ENCODE measurements at places on chromosomes 6 and 20.

DNA sequence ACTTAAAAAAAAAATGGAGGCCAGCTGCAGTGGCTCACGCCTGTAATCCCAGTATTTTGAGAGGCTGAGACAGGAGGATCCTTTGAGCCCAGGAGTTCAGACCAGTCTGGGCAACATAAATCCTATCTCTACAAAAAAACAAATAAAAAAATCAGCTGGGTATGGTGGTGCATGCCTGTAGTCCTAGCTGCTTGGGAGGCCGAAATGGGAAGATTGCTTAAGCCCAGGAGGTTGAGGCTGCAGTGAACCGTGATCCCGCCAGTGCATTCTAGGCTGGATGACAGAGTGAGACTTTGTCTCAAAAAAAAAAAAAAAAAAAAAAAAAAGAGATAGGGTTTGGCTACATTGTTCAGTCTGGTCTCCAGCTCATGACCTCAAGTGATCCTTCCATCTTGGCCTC is 29.7 kb downstream of the MYO6 start:
- no peak for DNase-seq

GRCh38 chr6:1391800-1392309 is 2.5 kb downstream of the FOXF2 start:
- DNase-seq = no peak

DNA sequence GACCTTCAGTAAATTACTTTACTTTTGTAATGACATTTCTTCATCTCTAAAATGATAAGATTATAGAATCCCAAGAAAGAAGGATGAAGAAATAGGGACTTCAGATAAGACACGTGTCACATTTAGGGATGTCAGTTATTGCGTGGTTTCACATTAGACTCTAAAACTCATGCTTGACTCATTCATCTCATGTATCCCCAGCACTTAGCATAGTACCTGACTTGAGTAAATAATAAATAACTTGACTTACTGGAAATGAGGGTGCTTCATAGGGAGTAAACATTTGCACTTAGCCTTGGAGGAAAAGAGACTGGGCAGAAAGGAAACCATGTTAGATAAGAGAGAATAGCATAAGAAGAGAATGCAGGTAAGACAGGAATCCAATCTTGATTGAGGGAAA is 37.2 kb downstream of the VTA1 start:
- no peak for DNase-seq

- no peak for DNase-seq
Observed at GRCh38 chr20:58022711-58023110, 205.7 kb downstream of the ANKRD60 start.

DNA sequence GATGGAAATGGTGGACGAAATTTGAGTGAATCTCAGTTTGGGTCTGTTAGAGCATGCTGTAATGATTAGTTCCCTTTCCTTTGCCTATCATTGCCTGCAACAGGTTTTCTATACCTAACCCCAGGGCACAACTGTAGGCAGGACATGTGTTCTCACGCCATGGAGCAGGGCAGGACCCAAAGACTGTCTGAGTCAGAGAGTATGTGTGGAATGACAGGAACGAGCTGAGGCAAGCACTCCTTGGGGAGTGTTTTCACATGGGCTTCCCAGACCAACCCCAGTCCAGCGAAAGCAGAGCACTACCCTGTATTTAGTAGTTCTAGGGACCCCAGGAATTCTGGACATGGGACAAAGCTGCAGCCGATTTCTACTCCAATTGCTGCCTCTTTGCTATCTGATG is 234.2 kb downstream of the HACE1 start:
- DNase-seq = peak; percentile 9

GRCh38 chr20:23612396-23612795 is 6.7 kb upstream of the CST9 start:
- DNase-seq = no peak

- no peak for DNase-seq
Observed at GRCh38 chr20:46807998-46808397, 86.6 kb upstream of the EYA2 start.

- DNase-seq = peak; percentile 2
Observed at GRCh38 chr6:6752129-6752528, 163.6 kb downstream of the LY86 start.

- DNase-seq = peak; percentile 66
Observed at GRCh38 chr6:108651340-108652227, 90.9 kb downstream of the FOXO3 start.

GRCh38 chr6:109791301-109791700 is 100.2 kb downstream of the FIG4 start:
- no peak for DNase-seq

Data from amniotic stem cell (primary cell).